Karpas-422 (cell line): ENCODE measurements at places on chromosomes 13 and 19. TPM values are rescaled to one million over a fixed set of nuclear protein-coding genes. Genes with fewer than 3 reads are reported as not detected.

DNA sequence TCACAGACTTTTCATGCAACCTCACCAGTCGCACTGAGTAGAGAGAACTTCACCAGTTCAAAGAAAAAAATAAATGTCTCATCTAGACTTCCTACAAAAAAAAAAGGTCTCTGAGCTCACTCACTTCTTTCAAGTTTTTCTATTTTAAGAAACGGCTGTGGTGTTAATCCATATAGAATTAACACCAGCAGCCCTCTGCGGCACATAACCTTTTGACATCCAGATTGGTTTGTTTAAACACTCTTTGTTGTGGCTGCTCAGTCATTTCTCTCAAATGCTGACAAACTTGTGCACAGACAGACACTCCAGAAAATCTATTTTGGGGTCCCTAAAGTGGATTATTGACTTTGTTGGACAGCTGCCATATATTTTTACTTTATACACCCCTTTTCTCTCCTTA, 874.9 kb downstream of the EFNB2 start:
- no peak for DNase-seq

GRCh38 chr19:1474011-1474764, 4.8 kb downstream of the C19orf25 start:
- DNase-seq: no peak

DNA sequence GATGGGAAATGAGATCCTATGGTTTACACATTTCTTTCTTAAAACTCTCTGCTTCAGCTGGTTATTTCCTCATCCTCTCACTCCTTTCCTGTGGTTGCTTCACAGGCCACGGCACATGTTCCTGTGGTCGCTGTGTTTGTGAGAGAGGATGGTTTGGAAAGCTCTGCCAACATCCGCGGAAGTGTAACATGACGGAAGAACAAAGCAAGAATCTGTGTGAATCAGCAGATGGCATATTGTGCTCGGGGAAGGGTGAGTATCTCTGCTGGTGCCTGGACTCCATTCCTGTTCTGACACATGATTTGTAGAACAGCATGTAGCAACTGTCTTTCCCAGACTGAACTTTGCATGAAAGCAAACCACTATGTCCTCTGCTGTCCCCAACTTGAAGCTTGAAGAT, 254.2 kb downstream of the ITGBL1 start:
- DNase-seq: no peak

ARHGAP45 gene
- 31.5 and 114 TPM in 2 replicates for total RNA-seq

DNA sequence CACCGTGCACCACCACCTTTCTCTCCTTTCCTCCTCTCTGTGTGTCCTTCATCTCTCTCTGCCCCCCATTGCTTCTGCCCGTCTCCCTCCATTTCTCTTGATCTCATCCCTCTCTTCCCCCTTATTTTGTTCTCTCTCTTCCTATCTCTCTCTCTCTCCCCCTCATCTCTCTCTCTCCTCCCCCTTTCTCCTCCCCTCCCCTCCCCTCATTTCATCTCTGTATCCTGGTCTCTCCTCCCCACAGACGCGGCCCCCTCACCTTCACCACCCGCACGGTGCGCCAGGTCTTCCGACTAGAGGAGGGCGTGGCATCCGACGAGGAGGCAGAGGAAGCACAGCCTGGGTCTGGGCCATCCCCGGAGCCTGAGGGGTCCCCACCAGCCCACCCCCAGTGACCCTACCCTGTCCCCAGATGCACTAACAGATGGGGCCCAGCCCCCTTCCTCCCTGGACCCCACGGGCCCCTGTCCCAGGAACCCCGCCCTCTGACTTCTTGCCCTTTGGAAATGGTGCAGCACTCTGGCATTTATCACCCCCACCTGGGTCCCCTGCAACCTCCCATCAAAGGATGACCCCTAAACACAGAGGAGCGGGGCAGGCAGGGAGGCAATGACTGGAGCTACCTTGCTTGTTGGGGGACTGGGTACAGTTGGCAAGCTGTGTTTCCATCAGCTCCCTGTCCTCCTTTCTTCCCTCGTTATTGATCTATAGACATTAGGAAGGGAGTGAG, 19.6 kb downstream of the KCNC3 start:
- no peak for DNase-seq

DNA sequence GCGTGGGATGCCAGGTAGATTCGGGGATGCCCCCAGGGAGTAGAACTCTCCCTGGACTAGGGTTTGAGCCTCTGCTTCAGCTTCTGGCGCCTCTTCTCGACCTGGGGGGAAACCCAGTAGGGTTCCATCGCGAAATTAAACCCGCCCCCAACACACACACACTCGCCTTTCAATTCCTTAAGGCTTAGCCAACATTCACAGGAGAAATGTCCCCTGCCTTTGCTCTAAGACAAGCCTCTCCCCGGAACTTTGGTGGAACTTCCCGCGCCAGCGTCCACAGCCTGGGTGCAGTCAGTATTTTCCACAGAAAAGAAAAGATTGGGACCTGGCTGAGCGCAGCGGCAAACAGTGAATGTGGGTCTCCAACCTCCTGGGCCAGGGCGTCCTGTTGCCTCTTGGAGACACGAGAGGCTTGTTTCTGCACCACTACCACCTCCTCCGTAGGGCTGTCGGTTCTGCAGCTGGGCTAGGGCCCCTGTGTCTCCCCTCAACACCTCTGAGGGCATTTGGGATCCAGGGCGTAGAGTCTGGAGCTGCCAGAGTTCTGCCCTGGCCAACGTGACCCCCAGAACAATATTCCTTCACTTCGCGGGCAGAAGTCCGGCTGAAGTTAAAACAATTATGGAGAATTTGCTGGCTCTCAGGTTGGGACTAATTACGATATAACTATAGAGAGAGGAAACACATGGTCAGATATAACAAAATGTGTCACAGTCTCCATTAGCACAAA, 3.2 kb downstream of the PDX1 start:
- DNase-seq: no peak

ZNF98 gene
- not detected in 2 replicates for total RNA-seq

GPR4 gene
- total RNA-seq: 0.26 and 0.83 TPM in 2 replicates
